Pancreas (tissue), 10 donors: ENCODE measurements at places on chromosomes 16 and 17. TPM values are rescaled to one million over a fixed set of nuclear protein-coding genes. Genes with fewer than 3 reads are reported as not detected.
A peak's percentile ranks its signal among the peaks of the same experiment; 100 is the strongest.

- no peak for DNase-seq
Observed at GRCh38 chr17:16932611-16933010, 39.3 kb downstream of the TNFRSF13B start.

GRCh38 chr16:64858076-64858475 lies 263.8 kb downstream of the CDH11 start:
- DNase-seq = no peak

DNA sequence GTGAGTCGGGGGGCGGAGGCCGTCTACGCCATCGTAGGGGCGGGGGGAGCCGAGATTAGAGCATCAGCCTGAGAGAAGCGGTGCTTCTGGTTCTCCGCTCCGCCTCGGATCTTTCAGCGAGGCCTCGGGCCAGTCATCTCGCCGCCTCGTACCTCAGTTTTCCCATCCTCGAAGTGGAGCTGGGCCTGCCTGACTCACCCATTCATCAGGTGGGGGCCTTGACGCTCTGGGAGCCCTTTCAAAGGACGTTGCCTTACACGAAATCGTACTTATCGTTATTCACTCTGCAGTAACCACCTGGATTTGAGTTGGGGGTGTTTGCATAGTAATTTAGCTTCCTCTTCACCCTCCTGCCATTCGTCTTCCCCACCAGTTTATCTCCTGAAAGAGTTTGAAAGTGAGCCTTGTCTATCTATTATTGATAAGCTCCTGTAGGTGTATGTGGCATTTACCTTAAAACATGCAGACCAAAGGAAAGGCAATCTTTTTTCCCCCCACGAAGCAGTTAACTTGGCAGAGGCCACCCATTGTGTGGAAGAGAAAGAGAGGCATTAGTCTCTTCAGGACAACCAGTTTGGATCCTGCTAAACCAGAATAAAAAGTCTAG lies 674 bp downstream of the TAF15 start:
- DNase-seq = no peak

GRCh38 chr16:5005916-5006315 lies 27.8 kb downstream of the NAGPA start:
- no peak for DNase-seq

- no peak for DNase-seq
Observed at GRCh38 chr17:3788200-3788599, 12.8 kb downstream of the ITGAE start.

- no peak for DNase-seq
Observed at GRCh38 chr17:77001487-77001886, 133.3 kb downstream of the MGAT5B start.

DNA sequence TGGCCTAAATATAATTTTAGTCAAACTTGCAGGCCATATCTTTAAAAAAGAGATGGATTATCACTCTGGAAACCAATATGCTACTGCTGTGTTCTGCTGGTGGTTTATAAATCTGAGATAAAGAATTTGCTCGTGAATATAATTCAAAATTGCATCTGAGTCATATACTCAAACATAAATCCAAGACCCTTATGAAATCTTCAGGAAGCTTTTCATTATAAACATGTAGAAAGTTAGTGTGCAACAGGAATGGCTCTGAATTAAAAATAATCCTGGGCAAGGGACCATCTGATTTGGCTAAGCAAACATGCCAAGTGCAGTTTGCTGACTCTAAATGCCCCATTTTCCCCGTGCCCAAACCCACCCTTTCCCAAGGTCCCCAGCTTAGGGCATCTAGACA lies 57.3 kb downstream of the TEX2 start:
- no peak for DNase-seq

DNA sequence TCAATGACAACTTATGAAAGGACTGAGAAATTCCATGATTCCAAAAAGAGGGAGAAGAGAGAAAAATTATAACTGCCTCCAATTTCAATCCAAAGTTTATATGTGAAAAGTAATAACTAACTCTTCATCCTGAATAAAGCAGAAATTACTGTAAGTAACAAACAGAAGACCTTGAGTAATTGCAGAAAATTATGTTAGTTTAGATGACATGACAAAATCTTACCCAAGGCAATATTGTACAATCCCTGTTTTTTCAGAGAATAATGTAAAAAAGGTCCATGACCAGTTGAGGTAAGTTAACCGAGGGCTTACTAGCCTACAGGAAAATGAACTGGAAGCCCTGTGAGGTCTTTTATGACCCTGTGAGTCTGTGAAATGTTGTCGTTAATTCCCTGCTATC lies 949.5 kb upstream of the SOX9 start:
- no peak for DNase-seq

DNA sequence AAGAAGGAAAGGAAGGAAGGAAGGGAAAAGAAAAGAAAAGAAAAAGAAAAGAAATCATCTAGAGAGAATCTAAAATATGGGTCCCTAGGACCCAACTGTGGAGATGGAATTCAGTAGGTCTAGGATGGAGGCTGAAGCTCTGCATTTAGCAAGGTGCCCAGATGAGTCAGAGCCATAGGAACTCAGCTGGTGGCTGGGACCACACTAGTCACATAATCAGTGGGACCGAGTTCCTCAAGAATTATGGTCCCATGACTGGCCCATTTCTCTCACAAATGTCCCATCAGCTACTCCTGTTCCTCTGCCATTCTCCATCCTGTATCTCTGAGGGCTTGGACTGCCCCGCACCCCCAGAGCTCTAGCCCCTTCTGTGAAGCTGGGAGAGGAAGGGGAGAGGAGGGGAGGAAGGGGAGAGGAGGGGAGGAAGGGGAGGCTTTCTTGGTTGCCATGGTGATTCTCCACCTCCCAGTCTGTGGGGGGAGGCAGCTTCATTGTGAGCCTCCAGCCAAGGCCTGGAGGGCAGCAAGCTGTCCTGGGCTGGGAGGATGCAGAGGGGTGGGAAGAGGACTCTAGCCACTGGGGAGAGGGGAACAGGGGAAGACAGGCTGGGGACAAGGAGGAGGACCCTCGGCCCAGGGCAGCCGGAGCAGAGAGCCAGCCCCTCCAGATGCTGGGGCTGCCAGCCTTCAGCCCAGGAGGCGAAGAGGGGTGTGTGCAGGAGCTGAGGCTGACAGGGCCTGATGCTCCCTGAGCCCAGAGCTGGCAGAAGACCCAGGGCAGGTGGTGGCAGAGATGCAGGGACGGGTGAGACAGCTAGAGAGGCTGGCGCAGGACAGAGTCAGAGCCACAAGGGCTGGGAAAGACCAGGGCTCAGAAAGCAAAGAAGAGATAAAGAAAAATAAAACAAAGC lies 37.8 kb upstream of the LHX1 start:
- no peak for DNase-seq

GRCh38 chr17:6157716-6158115 lies 87.5 kb downstream of the WSCD1 start:
- DNase-seq = no peak

DNA sequence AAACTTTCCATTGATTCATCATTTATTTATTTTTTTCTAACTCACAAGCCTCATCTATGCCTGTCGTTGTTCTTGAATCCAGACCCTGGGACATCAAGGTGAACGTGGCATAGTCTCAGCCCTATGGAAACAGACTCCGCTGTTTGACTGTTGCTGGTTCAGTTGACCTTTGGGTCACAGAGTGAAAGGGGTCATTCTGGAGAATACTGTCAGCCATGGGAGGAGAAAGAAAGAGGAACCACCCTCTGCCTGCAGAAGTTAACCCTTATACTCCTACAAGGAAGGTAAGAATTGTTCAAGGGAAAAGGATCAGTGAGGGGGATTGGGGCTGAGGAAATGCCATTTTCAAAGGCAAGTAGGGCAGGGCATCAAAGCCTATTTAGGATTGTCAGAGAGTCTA lies 387.6 kb upstream of the MAF start:
- no peak for DNase-seq

GRCh38 chr16:56423584-56424403 lies 1.6 kb downstream of the AMFR start:
- no peak for DNase-seq

GRCh38 chr16:66908116-66908515 lies 10.6 kb downstream of the CDH16 start:
- no peak for DNase-seq

GRCh38 chr17:20086416-20087076 lies 77.4 kb downstream of the SPECC1 start:
- DNase-seq = no peak

DNA sequence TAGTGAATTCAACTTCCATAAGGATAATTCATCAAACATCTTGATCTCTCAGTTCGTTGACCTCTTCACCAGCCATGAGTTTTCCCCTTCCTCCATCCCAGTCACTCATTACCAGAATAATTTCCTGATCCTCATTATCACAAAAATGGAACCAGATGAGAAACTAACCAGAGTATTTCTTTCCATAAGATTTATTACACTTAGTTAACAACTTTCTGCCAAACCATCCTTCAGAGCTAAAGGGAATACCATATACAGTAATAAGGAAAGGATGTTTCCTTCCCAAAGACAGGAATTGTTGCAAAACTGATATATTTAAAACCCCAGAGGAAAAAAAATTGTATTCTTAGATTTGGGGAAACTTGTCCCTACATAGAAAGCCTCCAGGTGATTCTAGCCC lies 8.6 kb downstream of the KRTAP29-1 start:
- DNase-seq = no peak

- DNase-seq = no peak
Observed at GRCh38 chr17:60665602-60666001, 12.0 kb upstream of the BCAS3 start.

DNA sequence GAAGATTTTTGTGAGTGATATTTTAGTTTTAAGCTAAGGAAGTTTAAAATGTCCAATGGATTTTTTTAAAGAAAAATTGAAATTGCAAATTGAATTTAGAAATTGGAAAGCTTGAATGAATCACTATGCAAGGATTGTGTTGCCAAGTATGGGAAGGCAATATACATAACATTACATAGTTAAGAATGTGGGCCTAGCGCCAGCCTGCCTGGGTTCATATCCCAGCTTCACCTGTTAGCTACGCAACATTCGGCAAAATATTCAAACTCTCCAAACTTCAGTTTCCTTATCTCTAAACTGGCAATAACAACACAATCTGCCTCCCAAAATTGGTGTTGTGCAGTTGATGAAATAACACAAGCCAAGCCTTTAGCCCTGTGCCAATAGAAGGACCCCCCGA lies 50.4 kb upstream of the DNAH9 start:
- no peak for DNase-seq

GRCh38 chr17:66843627-66844026 lies 8.7 kb downstream of the CACNG5 start:
- no peak for DNase-seq

GRCh38 chr16:3712861-3713372 lies 4.4 kb downstream of the TRAP1 start:
- DNase-seq = peak; percentile 60

DNA sequence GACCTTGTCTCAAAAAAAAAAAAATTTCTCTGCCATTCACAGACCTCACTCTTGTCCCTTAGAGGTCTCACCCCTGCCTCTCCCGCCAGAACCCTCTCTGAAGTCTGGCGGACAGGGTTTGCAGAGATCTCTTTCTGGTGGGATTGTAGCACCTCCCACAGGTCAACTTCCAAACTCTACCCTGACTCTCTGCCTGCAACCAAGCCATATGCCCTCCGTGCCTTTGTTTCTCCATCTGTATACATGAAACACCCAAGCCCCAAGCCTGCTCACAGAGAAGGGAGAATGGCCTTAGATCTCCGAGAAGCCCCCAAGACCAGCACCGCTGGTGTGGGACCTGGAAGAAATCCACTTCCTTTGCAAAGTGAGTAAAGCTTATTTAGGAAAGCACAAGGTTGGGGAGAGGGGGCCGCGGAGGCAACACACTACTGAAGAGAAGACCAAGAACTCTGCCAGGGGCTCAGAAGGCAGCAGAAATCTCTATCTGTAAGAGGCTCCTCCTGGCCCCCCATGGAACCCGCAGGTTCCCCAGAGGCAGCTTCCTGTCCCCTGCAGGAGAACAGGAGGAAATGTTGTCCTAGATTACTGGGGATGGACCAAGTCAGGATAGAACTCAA lies 219.9 kb downstream of the C16orf78 start:
- no peak for DNase-seq

GRCh38 chr16:1426734-1427471 lies 4.0 kb upstream of the PERCC1 start:
- no peak for DNase-seq

DNA sequence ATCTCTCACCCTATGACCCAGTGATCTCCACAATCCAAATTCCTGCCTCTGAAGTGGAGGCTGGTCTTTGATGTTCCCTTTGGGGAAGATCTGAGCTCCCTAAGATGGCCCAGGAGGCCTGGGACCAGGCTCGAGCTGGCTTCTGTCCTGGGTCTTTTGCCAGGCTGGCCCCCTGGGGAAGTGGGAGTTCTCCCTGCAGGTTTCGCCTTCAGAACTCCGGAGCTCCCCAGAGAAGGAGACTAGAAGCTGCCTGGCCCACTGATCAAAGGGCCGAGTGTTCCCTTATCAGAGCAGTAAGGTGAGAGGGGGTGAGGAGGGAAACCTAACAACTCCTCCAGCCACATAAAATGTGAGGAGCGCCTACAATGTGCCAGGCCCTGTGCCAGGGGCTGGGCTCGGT lies 147.1 kb downstream of the IRF8 start:
- no peak for DNase-seq

ZNF469 gene
- 0.23 TPM for total RNA-seq

CDRT15 gene
- not detected for total RNA-seq

MARVELD3 gene
- 13.2 TPM for total RNA-seq

TCAP gene
- total RNA-seq = 0.31 TPM

CDT1 gene
- 1.6 TPM for total RNA-seq

CLDN7 gene
- 88.0 TPM for total RNA-seq

OR1A1 gene
- total RNA-seq = not detected

ZNF423 gene
- 5.1 TPM for total RNA-seq

NSRP1 gene
- 18.2 TPM for total RNA-seq

TNFSF12 gene
- total RNA-seq = 14.8 TPM

GDPD1 gene
- 1.2 TPM for total RNA-seq

FGF11 gene
- 0.16 TPM for total RNA-seq

ZNF629 gene
- 5.7 TPM for total RNA-seq

FLOT2 gene
- 65.2 TPM for total RNA-seq

NTN1 gene
- total RNA-seq = 2.7 TPM

PIK3R5 gene
- 0.69 TPM for total RNA-seq

KRTAP2-3 gene
- total RNA-seq = not detected

RAC3 gene
- total RNA-seq = 1.1 TPM

LAT gene
- total RNA-seq = 2.4 TPM
